ENCODE measurements at places on chromosomes 5 and 9. TPM values are rescaled to one million over a fixed set of nuclear protein-coding genes. Genes with fewer than 3 reads are reported as not detected.
A peak's percentile ranks its signal among the peaks of the same experiment; 100 is the strongest.

- DNase-seq = peak; percentile 80
- H3K36me3 ChIP-seq = peaks cover 33% of the 10 kb centered on the region
- peak overlapping the region; percentile 100 for H3K27ac ChIP-seq
- H3K4me3 ChIP-seq = no peak overlapping the region
- peaks cover 49% of the 10 kb centered on the region for H3K4me1 ChIP-seq
Observed at GRCh38 chr9:92961627-92962302, 14.4 kb downstream of the FGD3 start.

GRCh38 chr5:21810737-21811316, 1042.3 kb downstream of the CDH12 start:
- H3K27me3 ChIP-seq = no peaks in the 10 kb centered on the region
- H3K27ac ChIP-seq = no peak overlapping the region
- H3K4me3 ChIP-seq = no peak overlapping the region
- H3K36me3 ChIP-seq = no peaks in the 10 kb centered on the region

- peaks cover 51% of the 10 kb centered on the region for H3K4me1 ChIP-seq
- H3K27ac ChIP-seq = peak overlapping the region; percentile 38
- H3K27me3 ChIP-seq = no peaks in the 10 kb centered on the region
- peak; percentile 5 for DNase-seq
- no peak overlapping the region for H3K4me3 ChIP-seq
- peaks cover 48% of the 10 kb centered on the region for H3K36me3 ChIP-seq
Observed at GRCh38 chr9:93080406-93080805, 15.6 kb upstream of the CARD19 start.

DNA sequence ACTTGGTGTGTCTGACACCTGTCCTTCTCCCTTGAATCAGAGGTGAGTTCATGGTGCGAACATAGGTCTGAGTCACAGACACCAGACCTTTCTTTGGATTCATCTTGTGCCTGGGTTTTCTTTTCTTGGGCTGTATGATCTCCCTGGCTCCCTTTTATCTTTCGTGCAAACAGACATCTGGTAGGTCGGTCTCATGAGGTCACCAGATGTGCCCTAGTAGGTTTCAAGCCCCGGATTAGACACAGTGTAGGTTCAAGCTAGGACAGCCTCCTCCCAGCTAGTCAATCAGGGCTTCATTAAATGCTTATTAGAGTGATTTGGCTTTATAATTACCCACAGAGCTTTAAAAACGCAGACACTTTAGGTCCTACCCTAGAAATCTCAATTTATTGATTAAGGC, 106.0 kb upstream of the MYO10 start:
- no peak overlapping the region for H3K27ac ChIP-seq
- no peak for DNase-seq
- H3K36me3 ChIP-seq = no peaks in the 10 kb centered on the region
- no peaks in the 10 kb centered on the region for H3K27me3 ChIP-seq
- no peaks in the 10 kb centered on the region for H3K4me1 ChIP-seq
- no peak overlapping the region for H3K4me3 ChIP-seq

- H3K4me3 ChIP-seq = no peak overlapping the region
- H3K4me1 ChIP-seq = no peaks in the 10 kb centered on the region
- H3K27me3 ChIP-seq = no peaks in the 10 kb centered on the region
- no peak for DNase-seq
- no peak overlapping the region for H3K27ac ChIP-seq
Observed at GRCh38 chr9:28287455-28287854, 714.2 kb upstream of the C9orf72 start.

GRCh38 chr5:151892393-151892792, 32.3 kb downstream of the GLRA1 start:
- H3K4me1 ChIP-seq = no peaks in the 10 kb centered on the region
- no peak overlapping the region for H3K4me3 ChIP-seq
- H3K27me3 ChIP-seq = no peaks in the 10 kb centered on the region
- no peaks in the 10 kb centered on the region for H3K36me3 ChIP-seq
- DNase-seq = no peak

DNA sequence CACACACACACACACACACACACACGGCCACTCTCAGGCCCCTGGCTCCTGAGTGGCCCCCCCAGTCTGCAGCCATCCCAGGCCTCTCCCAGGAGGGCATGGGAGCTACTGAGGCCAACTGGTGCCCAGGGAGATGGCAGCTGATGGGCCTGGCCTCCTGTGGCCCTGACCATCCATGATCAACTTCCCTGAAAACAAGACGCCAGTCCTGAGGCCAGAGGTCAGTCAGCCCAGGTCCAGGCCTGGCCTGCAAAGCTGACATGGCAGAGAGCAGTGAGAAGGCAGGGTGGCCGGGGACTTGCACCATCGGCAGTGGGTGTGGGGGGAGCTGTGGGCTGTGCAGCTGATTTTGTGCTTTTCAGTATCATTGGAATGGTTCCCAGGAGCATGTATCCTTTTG, 47.0 kb downstream of the SARDH start:
- peaks cover 10% of the 10 kb centered on the region for H3K4me1 ChIP-seq
- no peaks in the 10 kb centered on the region for H3K36me3 ChIP-seq
- no peaks in the 10 kb centered on the region for H3K27me3 ChIP-seq
- no peak for DNase-seq
- no peak overlapping the region for H3K27ac ChIP-seq
- H3K4me3 ChIP-seq = no peak overlapping the region

DNA sequence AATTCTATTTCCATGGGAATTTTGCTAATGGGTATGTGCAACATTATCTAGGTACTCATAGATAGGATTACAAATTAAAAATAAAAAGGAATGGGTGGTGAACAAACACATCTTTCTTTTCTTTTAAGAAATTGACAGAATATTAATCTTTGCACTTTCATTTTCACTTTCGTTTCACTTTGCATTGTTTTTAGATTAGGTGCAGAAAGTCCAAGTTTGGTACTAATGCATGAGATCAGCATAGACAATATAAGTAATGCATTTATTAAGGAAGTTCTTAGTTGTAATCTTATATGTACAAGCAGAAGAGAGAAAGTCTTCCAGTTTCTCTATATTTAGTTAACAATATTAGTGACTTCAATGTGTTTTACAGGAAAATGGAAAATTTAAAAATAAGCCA, 196.5 kb downstream of the COMMD10 start:
- peaks cover 15% of the 10 kb centered on the region for H3K4me1 ChIP-seq
- no peak overlapping the region for H3K4me3 ChIP-seq
- no peaks in the 10 kb centered on the region for H3K27me3 ChIP-seq
- H3K27ac ChIP-seq = no peak overlapping the region
- peaks cover 38% of the 10 kb centered on the region for H3K36me3 ChIP-seq

GRCh38 chr5:112154940-112155686, 264.0 kb downstream of the EPB41L4A start:
- no peak for DNase-seq
- peaks cover 2% of the 10 kb centered on the region for H3K27me3 ChIP-seq
- H3K36me3 ChIP-seq = no peaks in the 10 kb centered on the region
- no peak overlapping the region for H3K27ac ChIP-seq
- H3K4me1 ChIP-seq = peaks cover 8% of the 10 kb centered on the region

Gene GPRIN1
- 5.3 TPM for total RNA-seq

- no peaks in the 10 kb centered on the region for H3K27me3 ChIP-seq
- H3K36me3 ChIP-seq = no peaks in the 10 kb centered on the region
- H3K4me1 ChIP-seq = no peaks in the 10 kb centered on the region
Observed at GRCh38 chr5:36666986-36667385, 60.6 kb downstream of the SLC1A3 start.

GRCh38 chr9:10252174-10252573, 360.6 kb downstream of the PTPRD start:
- no peaks in the 10 kb centered on the region for H3K4me1 ChIP-seq
- no peak overlapping the region for H3K27ac ChIP-seq
- no peaks in the 10 kb centered on the region for H3K27me3 ChIP-seq
- no peak overlapping the region for H3K4me3 ChIP-seq

- no peak overlapping the region for H3K4me3 ChIP-seq
- peaks cover 17% of the 10 kb centered on the region for H3K4me1 ChIP-seq
- H3K36me3 ChIP-seq = no peaks in the 10 kb centered on the region
- no peak overlapping the region for H3K27ac ChIP-seq
- DNase-seq = no peak
- peaks cover 51% of the 10 kb centered on the region for H3K27me3 ChIP-seq
Observed at GRCh38 chr9:1055166-1055565, 5.0 kb downstream of the DMRT2 start.

Gene LCN9
- not detected for total RNA-seq

- H3K36me3 ChIP-seq = peaks cover 43% of the 10 kb centered on the region
- H3K27me3 ChIP-seq = no peaks in the 10 kb centered on the region
- no peak overlapping the region for H3K4me3 ChIP-seq
- peak overlapping the region; percentile 60 for H3K27ac ChIP-seq
- H3K4me1 ChIP-seq = peaks cover 44% of the 10 kb centered on the region
- no peak for DNase-seq
Observed at GRCh38 chr9:121182989-121183388, 18.7 kb downstream of the RAB14 start.

- H3K4me3 ChIP-seq = no peak overlapping the region
- no peaks in the 10 kb centered on the region for H3K4me1 ChIP-seq
- no peaks in the 10 kb centered on the region for H3K36me3 ChIP-seq
Observed at GRCh38 chr5:116905885-116906284, 331.3 kb upstream of the SEMA6A start.

- H3K4me3 ChIP-seq = no peak overlapping the region
- no peaks in the 10 kb centered on the region for H3K27me3 ChIP-seq
- H3K27ac ChIP-seq = no peak overlapping the region
- H3K36me3 ChIP-seq = no peaks in the 10 kb centered on the region
Observed at GRCh38 chr5:133155326-133155969, 103.6 kb downstream of the HSPA4 start.

Gene NME5
- not detected for total RNA-seq

DNA sequence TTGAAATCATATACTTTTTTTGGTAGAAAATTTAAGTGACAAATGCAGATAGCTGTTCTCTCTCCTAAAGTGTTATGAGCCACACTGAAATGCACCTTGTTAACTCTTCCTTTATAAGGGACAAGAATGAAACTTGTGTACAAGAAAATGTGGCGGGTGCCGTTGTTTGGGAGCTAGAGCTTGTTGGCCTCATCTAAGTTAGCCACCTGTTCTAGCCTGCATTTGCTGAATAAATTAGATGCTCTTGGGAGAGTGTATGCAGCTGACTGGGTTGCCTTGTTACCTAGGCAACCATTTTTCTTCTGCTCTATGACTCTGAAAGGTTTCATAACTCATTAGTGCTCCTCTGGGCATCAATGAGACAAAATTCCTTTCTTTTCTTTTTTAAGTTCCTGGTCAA, 174.3 kb downstream of the TAF11L14 start:
- H3K27ac ChIP-seq = no peak overlapping the region
- H3K27me3 ChIP-seq = no peaks in the 10 kb centered on the region
- H3K36me3 ChIP-seq = no peaks in the 10 kb centered on the region
- no peak overlapping the region for H3K4me3 ChIP-seq
- DNase-seq = no peak
- no peaks in the 10 kb centered on the region for H3K4me1 ChIP-seq

Gene IFNA2
- not detected for total RNA-seq

GRCh38 chr9:93822229-93822628, 132.9 kb downstream of the BARX1 start:
- H3K36me3 ChIP-seq = no peaks in the 10 kb centered on the region
- peaks cover 10% of the 10 kb centered on the region for H3K4me1 ChIP-seq
- no peak overlapping the region for H3K4me3 ChIP-seq
- H3K27me3 ChIP-seq = peaks cover 28% of the 10 kb centered on the region
- no peak overlapping the region for H3K27ac ChIP-seq

DNA sequence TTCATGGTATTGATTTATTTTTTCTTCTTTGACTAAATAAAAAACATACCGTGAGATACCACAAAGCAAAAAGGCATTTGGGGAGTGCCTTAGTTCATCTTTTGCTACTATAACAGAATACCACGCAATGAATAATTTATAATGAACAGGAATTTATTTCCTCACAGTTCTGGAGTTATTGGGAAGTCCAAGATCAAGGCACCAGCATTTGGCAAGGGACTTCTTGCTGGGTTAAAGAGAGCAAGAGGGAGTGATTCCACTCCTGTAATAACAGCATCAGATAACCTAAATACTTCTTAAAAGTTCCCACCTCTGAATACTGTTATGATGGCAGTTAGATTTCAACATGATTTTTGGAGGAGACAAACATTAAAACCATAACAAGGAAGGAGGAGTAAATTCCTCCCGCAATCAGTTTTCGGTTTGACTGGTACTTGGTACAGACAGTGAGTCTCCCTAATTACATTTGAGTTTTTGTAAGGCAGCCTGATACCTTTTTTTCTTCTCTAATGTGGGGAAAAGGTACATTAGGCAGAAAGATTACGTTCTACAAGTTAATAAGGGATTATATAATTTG, 8.8 kb upstream of the OMD start:
- no peak for DNase-seq
- H3K4me1 ChIP-seq = no peaks in the 10 kb centered on the region
- H3K27me3 ChIP-seq = no peaks in the 10 kb centered on the region

- no peak overlapping the region for H3K4me3 ChIP-seq
- no peak for DNase-seq
Observed at GRCh38 chr5:142979636-142980035, 209.5 kb downstream of the ARHGAP26 start.

DNA sequence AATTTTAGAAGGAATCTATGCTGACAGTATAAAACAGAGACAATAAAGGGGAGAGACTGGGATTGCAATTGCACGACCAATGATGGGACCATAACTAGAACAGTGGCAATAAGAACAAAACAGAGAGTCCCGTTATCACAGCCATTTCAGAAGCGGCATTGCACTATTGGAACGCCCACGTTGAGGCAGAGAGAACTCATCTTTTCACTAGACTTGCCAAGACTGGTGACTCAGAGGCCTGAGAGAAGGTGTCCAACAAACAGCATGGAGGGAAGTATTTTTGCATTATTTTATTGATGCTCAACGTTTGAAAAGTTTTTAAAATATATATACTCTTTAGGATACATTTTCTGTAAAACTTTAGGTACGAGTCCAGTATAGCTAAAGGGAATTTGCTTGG, 737.7 kb downstream of the TLE1 start:
- no peak overlapping the region for H3K27ac ChIP-seq
- no peaks in the 10 kb centered on the region for H3K36me3 ChIP-seq

- H3K27ac ChIP-seq = no peak overlapping the region
- peaks cover 3% of the 10 kb centered on the region for H3K27me3 ChIP-seq
- no peak for DNase-seq
- no peaks in the 10 kb centered on the region for H3K36me3 ChIP-seq
- H3K4me1 ChIP-seq = peaks cover 3% of the 10 kb centered on the region
Observed at GRCh38 chr9:91693226-91693625, 256.8 kb downstream of the ROR2 start.

GRCh38 chr9:14627513-14627912, 65.7 kb downstream of the ZDHHC21 start:
- H3K27ac ChIP-seq = no peak overlapping the region
- H3K27me3 ChIP-seq = no peaks in the 10 kb centered on the region
- no peak for DNase-seq
- no peaks in the 10 kb centered on the region for H3K4me1 ChIP-seq
- H3K36me3 ChIP-seq = peaks cover 14% of the 10 kb centered on the region

Gene OMD
- not detected for total RNA-seq

Gene C5orf58
- not detected for total RNA-seq

Gene SPINK13
- not detected for total RNA-seq

Gene LCN12
- 1.6 TPM for total RNA-seq

DNA sequence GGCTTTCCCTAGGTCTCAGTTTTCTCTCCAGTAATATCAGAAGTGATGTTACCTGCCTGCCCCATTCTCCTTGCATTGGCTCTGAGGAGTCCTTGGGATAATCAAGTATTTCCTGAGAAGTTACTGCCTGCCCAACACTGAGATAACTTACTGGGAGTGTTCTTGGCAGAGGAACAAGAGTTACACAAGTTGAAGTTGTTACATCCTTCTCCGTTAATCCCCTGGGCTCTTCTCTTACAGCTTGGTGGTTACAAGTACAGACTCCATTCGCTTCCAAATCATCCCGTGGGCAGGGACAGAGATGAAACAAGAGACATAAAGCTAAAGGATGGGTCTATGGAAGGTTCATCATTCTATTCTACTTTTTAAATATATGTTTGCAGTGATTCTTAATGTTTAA, 74.1 kb upstream of the SAP30L start:
- H3K27ac ChIP-seq = no peak overlapping the region
- no peaks in the 10 kb centered on the region for H3K27me3 ChIP-seq
- no peak for DNase-seq
- peaks cover 2% of the 10 kb centered on the region for H3K4me1 ChIP-seq
